ENCODE measurements at places on chromosomes 1 and 21.

- DNase-seq, result no peak
Observed at GRCh38 chr1:107795994-107796393, 169.0 kb downstream of the VAV3 start.

DNA sequence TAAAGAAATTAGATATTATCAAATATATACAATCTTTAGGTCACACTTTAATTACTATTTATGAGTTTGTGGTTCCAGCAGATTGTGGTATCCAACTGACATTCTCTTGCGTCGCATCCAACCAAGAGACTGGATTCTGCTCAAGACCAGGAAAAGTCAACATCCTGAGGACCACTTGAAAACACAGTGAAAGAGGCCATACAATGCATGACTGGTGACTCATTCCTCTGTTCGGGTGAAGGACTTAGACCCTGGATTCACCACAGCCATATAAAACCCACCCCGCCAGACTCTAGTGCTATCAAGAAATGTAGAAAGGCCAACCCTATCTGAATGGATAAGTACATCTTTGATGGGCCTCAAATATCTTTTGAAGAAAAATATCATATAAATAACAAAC, 14.5 kb upstream of the CFHR4 start:
- no peak for DNase-seq

DNA sequence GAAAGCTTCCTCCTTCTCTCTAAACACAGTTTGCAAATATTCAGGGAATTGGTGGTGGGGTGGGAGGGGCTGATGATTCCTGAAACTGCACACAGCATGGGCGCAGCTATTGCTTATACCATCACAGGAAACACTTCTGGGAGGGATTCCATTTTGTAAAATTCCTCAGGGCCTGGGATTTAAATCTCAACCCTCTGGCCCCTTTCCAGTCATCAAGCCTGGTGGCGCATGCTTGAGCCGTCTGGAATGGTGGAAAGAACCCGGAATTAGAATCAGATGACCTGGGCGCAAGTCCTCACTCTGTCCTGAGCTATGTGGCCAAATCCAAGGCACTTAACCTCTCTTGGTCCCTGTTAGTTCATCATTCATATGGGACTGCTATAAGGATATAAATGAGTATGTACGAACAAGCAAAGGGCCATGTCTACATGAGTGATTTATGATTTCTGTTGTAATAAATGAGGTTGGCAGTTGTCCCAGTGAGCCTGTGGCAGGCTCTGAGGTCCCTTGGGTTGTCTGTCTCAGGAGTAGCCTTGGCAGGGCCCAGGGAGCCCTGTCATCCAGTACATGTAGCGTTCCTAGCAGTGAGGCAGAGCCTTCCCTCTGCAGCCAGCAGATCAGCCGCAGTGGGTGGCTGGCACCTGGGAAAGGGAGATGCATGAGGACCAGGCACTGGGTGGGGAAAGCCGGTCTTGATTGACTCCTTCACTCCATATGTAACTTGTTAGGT, 72.0 kb downstream of the MAN1C1 start:
- no peak for DNase-seq

GRCh38 chr1:117846674-117847425, 82.6 kb downstream of the GDAP2 start:
- no peak for DNase-seq

DNA sequence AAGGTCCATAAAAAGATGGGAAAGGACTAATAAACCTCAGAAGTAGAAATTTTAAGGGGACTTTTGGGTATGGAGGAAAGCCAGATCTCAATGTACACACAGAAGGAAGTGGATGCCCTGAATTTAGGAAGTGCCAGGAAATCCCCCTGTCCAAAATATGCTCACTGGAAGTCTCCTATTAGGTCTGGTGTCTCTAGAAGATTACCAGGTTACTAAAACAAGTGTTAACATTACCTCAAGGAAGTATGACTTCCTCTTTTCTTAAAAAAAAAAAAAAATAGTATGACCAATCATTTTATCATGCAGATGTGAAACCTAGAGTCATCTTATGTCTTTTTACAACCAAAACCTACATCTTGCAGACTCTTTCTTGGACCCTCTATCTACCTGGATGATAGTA, 30.7 kb downstream of the CD58 start:
- no peak for DNase-seq

GRCh38 chr1:1359664-1360468, 1.5 kb upstream of the MXRA8 start:
- no peak for DNase-seq

- no peak for DNase-seq
Observed at GRCh38 chr21:26067836-26068594, 102.6 kb downstream of the APP start.

- DNase-seq, result no peak
Observed at GRCh38 chr21:46443910-46444309, 14.8 kb upstream of the DIP2A start.

GRCh38 chr1:33469691-33470090, 2.8 kb upstream of the ZSCAN20 start:
- no peak for DNase-seq

GRCh38 chr21:14617040-14617393, 70.9 kb upstream of the SAMSN1 start:
- no peak for DNase-seq

DNA sequence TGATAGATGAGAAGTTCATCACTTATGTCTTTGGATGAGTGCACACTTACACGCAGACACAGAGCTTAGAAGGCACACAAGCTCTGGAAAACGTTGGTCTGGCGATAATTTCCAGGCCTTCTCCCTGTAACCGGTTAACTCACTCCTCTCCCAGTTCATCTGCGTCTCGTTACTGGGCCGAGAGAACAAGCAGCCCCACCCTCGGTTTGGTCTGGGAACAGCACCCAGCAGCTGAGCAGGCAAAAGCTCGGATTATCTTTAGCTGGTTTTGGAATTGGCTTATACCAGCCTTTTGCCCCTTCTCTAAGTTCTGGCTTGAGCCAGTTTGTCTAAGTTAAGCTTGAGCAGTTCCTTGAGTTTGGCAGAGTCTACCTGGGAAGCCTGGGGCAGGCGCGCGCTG, 27.3 kb upstream of the COL6A1 start:
- no peak for DNase-seq

GRCh38 chr1:181152892-181153633, 64.6 kb downstream of the IER5 start:
- DNase-seq, result no peak

DNA sequence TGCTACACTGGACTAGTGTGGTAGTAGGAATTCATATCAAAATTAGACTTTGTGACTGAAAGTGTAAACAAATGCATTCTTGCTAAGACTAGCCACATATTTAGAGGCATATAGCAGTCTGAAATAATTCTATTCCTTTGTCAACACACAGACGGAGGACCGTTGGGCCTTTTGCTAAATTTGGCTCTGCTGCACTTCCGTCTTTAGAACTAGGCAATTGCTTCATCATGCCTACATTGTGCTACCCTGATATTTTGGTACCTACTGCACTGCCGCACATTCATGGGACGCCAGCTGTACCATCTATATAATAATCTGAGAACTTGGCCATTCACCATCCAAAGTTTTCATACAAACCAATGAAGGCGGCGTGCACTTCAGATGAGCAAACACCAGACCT, 346.8 kb downstream of the KIF26B start:
- no peak for DNase-seq

GRCh38 chr1:153655333-153655732, 3.2 kb upstream of the SNAPIN start:
- no peak for DNase-seq

DNA sequence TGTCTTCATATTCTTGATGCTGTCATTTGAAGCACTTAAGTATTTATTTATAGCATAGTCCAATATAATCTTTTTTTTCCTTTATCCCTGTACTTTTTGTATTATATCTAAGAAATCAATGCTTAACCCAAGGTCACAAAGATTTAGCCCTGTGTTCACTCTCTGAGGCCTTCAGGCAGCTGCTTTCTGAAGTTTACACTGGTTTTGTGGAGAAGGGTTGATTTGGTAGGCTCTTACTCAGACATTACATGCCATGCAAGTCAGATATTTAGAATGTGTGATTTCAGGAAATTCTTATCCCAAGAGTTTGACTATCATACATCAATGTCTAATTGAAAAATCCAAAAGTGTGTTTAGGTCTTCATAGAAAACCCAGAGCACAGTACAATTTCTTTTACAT, 56.3 kb downstream of the PALMD start:
- DNase-seq, result no peak

DNA sequence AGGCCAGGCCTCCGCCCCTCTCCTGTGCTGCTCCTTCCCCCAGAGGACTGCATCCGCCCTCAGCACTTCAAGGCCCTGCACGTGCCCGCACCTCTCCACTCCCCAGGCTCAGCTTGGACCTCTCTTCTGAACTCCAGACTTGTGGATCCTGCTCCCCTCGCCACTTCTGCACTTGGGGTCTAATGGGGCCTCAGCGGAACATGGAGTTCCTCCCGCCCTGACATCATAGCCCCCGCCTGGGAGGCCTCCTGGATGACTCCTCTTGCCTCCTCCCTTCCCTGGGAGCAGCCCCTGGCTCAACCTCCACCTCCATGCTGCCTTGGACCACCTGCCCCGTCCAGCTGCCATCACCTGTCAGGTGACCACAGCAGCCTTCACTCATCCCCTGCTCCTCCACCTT, 10.1 kb downstream of the OXCT2 start:
- no peak for DNase-seq

DNA sequence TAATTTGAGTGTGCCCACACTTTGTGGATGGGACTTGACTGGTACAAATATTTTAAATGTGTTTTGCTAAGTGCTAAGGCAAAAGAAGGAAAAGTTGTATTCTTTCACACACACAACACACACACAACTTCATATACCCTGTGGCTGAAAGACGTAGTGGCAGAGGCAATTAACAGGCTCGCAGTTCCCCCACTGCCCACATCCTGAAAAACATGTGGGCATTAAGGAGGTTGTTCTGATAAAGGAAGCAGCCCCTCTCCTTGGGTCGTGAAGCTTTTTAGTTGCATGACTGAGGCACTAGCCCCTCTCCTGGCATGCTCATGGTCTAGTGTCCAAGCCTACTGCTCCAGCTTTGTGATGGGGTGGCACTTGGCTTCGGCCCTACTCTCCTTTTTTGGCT, 14.3 kb upstream of the ADAM30 start:
- DNase-seq, result no peak

GRCh38 chr1:207058878-207059867, 6.1 kb downstream of the PFKFB2 start:
- no peak for DNase-seq

DNA sequence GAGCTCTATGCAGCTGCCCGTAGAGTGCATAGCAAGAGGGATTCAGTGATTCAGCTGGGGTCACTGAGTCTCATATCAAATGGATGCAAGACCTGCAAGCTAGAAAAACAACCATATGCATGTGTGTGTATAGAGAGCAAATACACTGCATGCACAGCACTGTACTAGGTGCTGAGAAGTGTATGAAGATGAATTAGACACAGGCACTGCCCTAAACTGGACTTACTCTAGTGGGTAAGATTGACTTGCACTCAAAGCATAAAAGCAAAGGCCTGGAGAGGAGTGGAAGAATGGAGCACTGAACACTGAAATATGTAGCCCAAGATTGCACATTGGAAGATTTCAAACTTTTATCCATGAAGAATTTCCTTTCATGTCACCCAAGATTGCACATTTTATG, 5.5 kb upstream of the GBP1 start:
- DNase-seq, result no peak

- DNase-seq, result no peak
Observed at GRCh38 chr1:208728815-208729214, 484.6 kb upstream of the PLXNA2 start.

DNA sequence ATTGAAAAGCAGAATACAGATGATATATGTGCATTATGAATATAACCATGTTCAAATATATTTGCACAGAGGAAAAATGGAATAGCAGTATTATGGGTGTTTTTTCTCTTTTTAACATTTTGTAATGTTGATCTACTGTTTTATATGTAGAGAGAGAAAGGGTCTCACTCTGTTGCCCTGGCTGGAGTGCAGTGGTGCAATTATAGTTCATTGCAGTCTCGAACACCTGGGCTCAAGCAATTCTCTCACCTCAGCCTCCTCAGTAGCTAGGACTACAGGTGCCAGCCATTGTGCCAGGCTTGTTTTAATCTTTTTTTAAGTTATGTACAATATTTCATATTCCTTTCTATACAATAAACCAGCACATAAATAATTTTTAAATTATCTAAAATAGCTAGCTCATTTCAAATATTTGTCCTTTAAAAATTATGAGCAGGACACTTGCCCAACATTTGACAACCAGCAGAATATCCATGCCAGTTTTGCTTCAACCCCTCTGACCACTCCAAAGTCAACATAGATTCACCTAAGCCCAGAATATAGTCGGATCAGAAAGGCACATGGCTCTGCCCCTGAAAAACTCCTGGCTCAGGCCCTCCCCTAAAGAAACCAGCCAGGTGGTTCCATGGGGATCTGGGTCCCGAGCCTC, 29.8 kb downstream of the ZNF281 start:
- no peak for DNase-seq

GRCh38 chr1:107662971-107663370, 302.0 kb downstream of the VAV3 start:
- no peak for DNase-seq

DNA sequence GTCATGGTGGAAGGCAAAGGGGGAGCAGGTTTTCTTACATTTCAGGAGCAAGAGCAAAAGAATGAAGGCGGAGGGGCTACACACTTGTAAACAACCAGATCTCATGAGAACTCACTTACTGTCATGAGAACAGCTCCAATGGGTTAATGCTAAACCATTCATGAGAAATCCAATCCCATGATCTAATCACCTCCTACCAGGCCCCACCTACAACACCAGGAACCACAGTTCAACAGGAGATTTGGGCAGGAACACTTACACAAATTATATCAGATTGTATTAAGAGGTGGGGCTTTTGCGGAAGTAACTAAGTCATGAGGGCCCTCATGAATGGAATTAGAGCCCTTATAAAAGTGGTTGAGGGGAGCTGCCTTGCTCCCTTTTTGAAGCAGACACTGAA, 48.9 kb upstream of the SAMSN1 start:
- no peak for DNase-seq

DNA sequence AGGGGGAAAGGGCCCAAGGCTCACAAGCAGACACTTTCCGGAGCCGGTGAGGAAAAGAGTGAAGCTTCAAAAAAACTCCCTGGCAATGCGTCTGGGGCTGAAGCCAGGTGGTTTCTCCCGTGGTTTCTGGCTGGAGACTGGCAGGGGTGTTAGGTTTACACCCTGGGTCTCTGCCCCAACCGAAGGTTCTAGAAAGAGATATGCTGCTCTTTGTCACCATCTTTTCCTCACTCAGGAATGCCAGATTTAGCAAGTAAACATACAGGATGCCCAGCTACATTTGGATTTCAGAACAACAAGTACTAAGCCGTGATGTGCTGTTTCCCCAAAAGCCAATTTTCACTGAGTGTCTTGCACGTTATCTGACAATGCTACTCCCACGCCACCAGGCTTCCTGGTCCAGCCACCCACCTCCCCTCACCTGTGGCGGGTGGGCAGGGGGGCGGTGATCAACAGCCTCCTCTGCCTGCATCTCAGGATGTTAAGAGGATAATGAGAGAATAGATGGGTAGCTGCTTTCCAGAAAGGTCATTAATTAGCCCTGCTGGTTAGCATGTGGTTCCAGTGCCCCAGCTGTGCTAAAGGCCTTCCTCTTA, 69.6 kb upstream of the OLIG2 start:
- no peak for DNase-seq

- no peak for DNase-seq
Observed at GRCh38 chr1:175591083-175591743, 152.2 kb downstream of the TNR start.
